ENCODE measurements at places on chromosomes 3 and 15. TPM values are rescaled to one million over a fixed set of nuclear protein-coding genes. Genes with fewer than 3 reads are reported as not detected.

- peak; percentile 73 for DNase-seq
- H3K36me3 ChIP-seq: no peaks in the 10 kb centered on the region
- no peak overlapping the region for H3K27ac ChIP-seq
- no peaks in the 10 kb centered on the region for H3K27me3 ChIP-seq
Observed at GRCh38 chr15:39301589-39301999, 279.3 kb upstream of the THBS1 start.

GRCh38 chr3:15808679-15809310 is 11.0 kb upstream of the ANKRD28 start:
- DNase-seq: no peak
- H3K27ac ChIP-seq: no peak overlapping the region
- H3K4me3 ChIP-seq: no peak overlapping the region

- no peaks in the 10 kb centered on the region for H3K36me3 ChIP-seq
- no peaks in the 10 kb centered on the region for H3K27me3 ChIP-seq
- DNase-seq: no peak
- no peak overlapping the region for H3K4me3 ChIP-seq
Observed at GRCh38 chr3:134885877-134886621, 91.0 kb downstream of the EPHB1 start.

GRCh38 chr3:128335621-128336296 is 130.9 kb downstream of the DNAJB8 start:
- H3K27me3 ChIP-seq: no peaks in the 10 kb centered on the region
- no peak overlapping the region for H3K27ac ChIP-seq
- DNase-seq: peak; percentile 54
- H3K4me1 ChIP-seq: peaks cover 23% of the 10 kb centered on the region
- H3K36me3 ChIP-seq: peaks cover 9% of the 10 kb centered on the region

CYP1A1 gene
- polyA plus RNA-seq: 0.33 TPM

EXD1 gene
- not detected for polyA plus RNA-seq

CHRNB4 gene
- polyA plus RNA-seq: 0.39 TPM

DNA sequence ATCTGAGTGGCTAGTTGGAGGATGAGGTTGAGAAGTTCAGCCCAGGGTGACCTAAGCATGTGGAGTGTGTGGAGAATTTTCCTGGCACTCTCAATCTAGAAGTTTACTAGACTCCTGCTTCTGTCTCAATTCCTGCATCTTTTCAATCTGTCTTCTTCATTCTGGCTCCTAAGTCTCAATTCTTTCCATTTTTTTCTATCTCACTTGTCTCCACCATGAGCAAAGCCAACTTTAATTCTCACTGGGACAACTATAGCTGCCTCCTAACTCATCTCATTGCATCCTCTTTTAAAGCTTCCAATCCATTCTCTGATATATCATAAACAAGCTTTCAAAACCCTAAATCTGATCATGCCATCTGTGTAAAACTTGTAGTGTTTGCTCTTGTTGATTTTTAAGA is 569.3 kb downstream of the NAALADL2 start:
- no peaks in the 10 kb centered on the region for H3K4me1 ChIP-seq
- no peaks in the 10 kb centered on the region for H3K36me3 ChIP-seq
- H3K27ac ChIP-seq: peak overlapping the region; percentile 32
- peak; percentile 87 for DNase-seq
- no peak overlapping the region for H3K4me3 ChIP-seq

DNA sequence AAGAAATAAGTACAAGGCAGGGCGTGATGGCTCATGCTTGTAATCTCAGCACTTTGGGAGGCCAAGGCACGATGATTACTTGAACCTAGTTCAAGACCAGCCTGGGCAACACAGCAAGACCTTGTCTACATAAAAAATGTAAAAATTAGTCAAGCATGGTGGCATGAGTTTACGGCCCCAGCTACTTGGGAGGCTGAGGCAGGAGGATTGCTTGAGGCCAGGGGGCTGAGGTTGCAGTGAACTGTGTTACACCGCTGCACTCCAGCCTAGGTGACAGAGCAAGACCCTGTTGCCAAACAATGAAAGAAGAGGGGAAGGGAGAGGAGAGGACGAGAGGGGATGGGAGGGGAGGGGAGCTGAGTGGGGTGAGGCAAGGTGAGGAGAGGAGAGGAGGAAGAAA is 152.7 kb upstream of the PRICKLE2 start:
- no peaks in the 10 kb centered on the region for H3K27me3 ChIP-seq
- H3K36me3 ChIP-seq: no peaks in the 10 kb centered on the region
- no peak for DNase-seq
- H3K27ac ChIP-seq: no peak overlapping the region
- H3K4me3 ChIP-seq: no peak overlapping the region
- H3K4me1 ChIP-seq: no peaks in the 10 kb centered on the region

DNA sequence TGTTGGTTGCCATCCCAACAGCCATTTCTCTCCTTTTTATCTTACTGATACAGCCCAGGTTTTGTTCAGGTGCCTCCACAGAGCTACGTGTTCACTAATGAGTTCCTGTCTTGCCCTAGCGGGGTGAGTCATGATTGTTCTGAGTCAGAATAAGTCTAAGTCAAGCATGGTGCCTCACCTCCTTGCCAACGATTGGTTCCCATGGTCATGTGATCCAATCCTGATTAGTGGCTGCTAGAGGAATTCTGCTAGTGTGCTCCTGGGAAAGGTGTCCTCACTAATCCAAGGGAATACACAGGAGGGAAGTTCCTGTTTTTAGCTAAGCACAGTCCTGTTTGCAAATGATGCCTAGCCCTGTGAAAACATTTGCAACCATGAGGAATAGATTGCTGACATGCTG is 99.8 kb downstream of the NSUN3 start:
- H3K27ac ChIP-seq: no peak overlapping the region
- no peaks in the 10 kb centered on the region for H3K36me3 ChIP-seq
- DNase-seq: no peak
- no peak overlapping the region for H3K4me3 ChIP-seq
- no peaks in the 10 kb centered on the region for H3K4me1 ChIP-seq
- no peaks in the 10 kb centered on the region for H3K27me3 ChIP-seq

GRCh38 chr3:140397847-140398246 is 280.0 kb upstream of the TRIM42 start:
- no peaks in the 10 kb centered on the region for H3K36me3 ChIP-seq
- no peak overlapping the region for H3K4me3 ChIP-seq
- no peak for DNase-seq
- H3K27ac ChIP-seq: no peak overlapping the region

TEX55 gene
- polyA plus RNA-seq: not detected

- H3K36me3 ChIP-seq: no peaks in the 10 kb centered on the region
- DNase-seq: no peak
Observed at GRCh38 chr15:27646531-27646930, 452.6 kb downstream of the OCA2 start.

- H3K4me1 ChIP-seq: peaks cover 10% of the 10 kb centered on the region
- no peak overlapping the region for H3K4me3 ChIP-seq
- no peak for DNase-seq
Observed at GRCh38 chr3:125187599-125187910, 25.0 kb downstream of the SLC12A8 start.

SAMD7 gene
- polyA plus RNA-seq: 0.14 TPM

ZNF35 gene
- 5.4 TPM for polyA plus RNA-seq

DNA sequence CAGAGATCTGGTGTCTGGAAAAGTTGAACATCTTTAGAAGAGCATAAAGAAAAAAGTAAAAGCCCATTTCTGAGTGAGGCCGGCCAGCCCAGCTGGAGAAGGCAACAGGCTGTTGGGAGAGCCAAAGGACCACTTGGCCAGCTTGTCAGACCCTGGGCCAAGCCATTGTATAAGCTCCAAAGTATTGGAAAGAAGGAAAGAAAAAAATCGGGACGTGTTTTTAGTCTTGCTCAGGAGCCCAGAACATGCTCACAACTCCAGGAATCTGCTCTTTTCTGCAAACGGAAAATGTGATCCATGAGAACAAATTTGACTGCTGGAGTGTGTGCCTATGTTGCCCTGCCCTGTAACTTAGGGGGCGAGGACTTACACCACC is 10.4 kb upstream of the CLPX start:
- H3K36me3 ChIP-seq: peaks cover 6% of the 10 kb centered on the region
- H3K4me1 ChIP-seq: peaks cover 19% of the 10 kb centered on the region
- no peaks in the 10 kb centered on the region for H3K27me3 ChIP-seq
- H3K4me3 ChIP-seq: no peak overlapping the region
- peak; percentile 98 for DNase-seq

DNA sequence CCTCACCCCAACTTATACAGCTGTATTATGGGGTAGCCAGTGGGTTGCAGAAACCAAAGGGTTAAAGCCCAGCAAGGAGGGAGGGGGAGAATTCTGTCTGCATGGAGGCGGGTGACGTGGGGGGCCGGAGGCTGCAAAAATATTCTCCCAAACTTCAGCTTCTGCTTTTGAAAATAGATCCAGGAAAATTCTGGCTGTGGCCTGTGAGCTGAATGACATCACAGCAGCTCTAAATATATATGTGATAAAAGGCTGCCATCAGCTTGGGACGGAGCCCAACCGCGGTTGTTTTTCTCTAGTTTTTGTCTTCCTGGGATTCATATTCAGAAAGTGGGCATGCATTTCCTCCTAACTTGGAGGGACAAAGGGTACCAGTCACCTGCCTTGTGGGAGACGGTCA is 27.6 kb downstream of the MAPKAPK3 start:
- H3K4me3 ChIP-seq: no peak overlapping the region

SYNPR gene
- polyA plus RNA-seq: not detected

GRCh38 chr3:40618158-40618557 is 93.4 kb downstream of the ZNF621 start:
- H3K4me1 ChIP-seq: peaks cover 14% of the 10 kb centered on the region
- H3K36me3 ChIP-seq: no peaks in the 10 kb centered on the region
- H3K27ac ChIP-seq: no peak overlapping the region

DNAH12 gene
- 0.25 TPM for polyA plus RNA-seq

DNA sequence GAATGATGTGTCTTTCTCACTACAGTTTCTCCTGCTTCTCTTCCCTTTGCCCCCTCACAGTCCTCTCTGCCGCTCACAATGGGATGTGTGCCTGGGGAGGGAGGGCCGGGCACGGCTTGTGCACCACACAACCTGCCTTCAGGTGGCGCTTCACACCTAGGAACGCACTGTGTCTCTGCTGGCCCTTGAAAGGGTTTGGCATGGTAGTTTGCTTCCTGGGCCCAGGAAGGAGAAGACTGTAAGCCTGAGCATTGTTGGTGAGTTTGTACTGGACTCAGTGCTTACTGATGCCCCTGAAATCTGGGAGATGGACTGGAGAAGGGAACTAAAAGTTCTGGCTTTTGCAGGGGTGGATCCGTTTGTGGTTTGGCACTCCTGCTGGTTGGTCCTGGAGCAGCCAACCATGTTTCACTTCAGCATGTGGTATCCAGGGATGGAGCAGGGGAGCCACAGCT is 9.2 kb downstream of the ALPK3 start:
- no peak overlapping the region for H3K4me3 ChIP-seq
- no peak for DNase-seq
- H3K27me3 ChIP-seq: no peaks in the 10 kb centered on the region
- H3K27ac ChIP-seq: peak overlapping the region; percentile 50

- H3K4me1 ChIP-seq: peaks cover 3% of the 10 kb centered on the region
- H3K27me3 ChIP-seq: no peaks in the 10 kb centered on the region
- H3K36me3 ChIP-seq: no peaks in the 10 kb centered on the region
- H3K4me3 ChIP-seq: no peak overlapping the region
- DNase-seq: peak; percentile 28
- no peak overlapping the region for H3K27ac ChIP-seq
Observed at GRCh38 chr3:127865941-127866340, 43.6 kb upstream of the MGLL start.

DNA sequence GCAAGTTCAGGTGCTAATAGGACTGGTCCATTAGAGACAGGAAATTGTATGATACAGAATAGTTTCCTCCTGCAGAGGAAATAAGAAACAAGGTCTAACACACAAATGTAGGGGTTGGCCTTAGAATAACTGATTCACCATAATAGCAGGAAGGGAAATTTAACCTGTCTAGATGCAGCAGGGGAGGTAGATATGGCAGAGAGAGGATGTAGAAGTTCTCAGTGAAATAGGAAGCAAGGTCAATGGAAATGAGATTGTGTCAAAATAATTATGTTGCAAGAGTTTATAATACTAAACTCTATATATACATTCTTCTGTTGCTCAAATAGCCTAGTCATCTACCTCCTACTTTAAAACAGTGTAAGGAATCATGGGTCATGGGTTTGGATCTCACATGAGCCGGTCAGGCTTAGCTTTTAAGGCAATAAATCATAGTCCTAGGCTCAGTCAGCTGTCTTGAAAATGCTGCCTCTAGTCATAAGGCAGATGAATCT is 17.0 kb downstream of the BCL2A1 start:
- H3K27ac ChIP-seq: no peak overlapping the region
- H3K36me3 ChIP-seq: no peaks in the 10 kb centered on the region
- no peaks in the 10 kb centered on the region for H3K27me3 ChIP-seq
- no peak for DNase-seq

DLEC1 gene
- 0.37 TPM for polyA plus RNA-seq

GRCh38 chr15:94829887-94830884 is 598.8 kb downstream of the MCTP2 start:
- H3K36me3 ChIP-seq: no peaks in the 10 kb centered on the region
- no peak overlapping the region for H3K4me3 ChIP-seq
- no peak for DNase-seq
- H3K27me3 ChIP-seq: no peaks in the 10 kb centered on the region
- H3K27ac ChIP-seq: no peak overlapping the region
- no peaks in the 10 kb centered on the region for H3K4me1 ChIP-seq

DNA sequence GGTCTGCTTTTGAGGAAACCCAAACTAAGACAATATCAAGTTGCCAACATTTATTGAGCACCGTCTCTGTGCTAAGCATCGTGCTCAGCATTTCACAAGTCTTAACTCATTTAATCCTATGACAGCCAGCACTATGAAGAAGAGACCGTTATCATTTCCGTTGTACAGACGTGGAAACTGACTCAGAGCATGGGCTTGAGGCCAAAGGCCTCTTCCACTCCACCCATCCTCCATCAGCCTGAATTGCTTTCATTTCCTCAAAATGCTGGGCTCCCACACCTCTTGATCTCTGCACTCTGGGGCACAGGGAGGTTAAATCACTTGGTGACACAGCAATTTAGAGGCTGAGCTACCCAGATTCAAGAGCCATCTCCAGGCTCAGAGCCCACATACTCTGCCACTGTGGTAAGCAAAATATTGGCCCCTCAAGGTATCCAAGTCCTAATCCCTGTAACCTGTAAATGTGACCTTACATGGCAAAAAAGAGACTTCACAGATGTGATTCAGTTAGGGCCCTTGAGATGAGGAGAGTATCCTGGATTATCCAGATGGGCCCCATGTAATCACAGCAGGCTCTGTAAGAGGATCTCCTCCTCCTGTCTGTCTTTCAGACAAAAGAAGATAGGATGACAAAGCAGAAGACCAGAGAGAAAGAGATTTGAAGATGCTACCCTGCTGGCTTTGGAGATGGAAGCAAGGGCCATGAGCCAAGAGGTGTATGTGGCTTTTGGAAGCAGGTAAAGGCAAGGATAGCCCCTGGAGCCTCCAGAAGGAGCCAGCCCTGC is 24.3 kb upstream of the FLNB start:
- no peak overlapping the region for H3K27ac ChIP-seq
- H3K4me3 ChIP-seq: no peak overlapping the region
- no peaks in the 10 kb centered on the region for H3K36me3 ChIP-seq
- H3K27me3 ChIP-seq: no peaks in the 10 kb centered on the region
- peak; percentile 88 for DNase-seq
- H3K4me1 ChIP-seq: peaks cover 8% of the 10 kb centered on the region

- H3K27me3 ChIP-seq: no peaks in the 10 kb centered on the region
- peak; percentile 36 for DNase-seq
- H3K4me1 ChIP-seq: peaks cover 22% of the 10 kb centered on the region
- peak overlapping the region; percentile 58 for H3K4me3 ChIP-seq
Observed at GRCh38 chr3:123067689-123068600, 1.1 kb downstream of the PDIA5 start.

CCR9 gene
- polyA plus RNA-seq: not detected

- H3K4me3 ChIP-seq: no peak overlapping the region
- H3K27ac ChIP-seq: no peak overlapping the region
- peak; percentile 91 for DNase-seq
- no peaks in the 10 kb centered on the region for H3K27me3 ChIP-seq
Observed at GRCh38 chr3:89364314-89364713, 256.9 kb downstream of the EPHA3 start.
